ENCODE measurements at places on chromosomes 3 and 15.
A peak's percentile ranks its signal among the peaks of the same experiment; 100 is the strongest.

DNA sequence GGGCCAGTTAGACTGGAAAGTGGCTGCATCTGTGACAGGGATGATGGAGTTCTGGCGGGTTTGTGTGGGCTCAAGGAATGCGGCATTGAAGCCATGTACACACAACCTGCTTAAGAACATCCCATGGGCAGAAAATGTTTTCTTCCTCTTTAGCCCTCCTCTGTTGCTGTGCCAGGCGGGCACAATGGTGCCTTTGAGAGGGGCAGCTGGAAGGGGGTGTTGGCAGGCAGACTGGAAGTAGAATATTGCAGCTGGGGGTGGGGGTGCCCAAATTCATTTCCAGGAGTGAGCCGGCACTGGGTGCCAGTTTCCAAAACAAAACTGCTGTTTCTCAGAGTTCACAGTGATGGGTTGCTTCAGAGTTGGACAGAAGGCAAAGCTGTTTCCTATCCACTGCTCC, 91.8 kb upstream of the ETV5 start:
- no peak for DNase-seq

GRCh38 chr3:47464588-47464987, 11.2 kb downstream of the SCAP start:
- no peak for DNase-seq

- DNase-seq: no peak
These were observed 7.2 kb downstream of the FEM1B start for GRCh38 chr15:68284616-68285258.

DNA sequence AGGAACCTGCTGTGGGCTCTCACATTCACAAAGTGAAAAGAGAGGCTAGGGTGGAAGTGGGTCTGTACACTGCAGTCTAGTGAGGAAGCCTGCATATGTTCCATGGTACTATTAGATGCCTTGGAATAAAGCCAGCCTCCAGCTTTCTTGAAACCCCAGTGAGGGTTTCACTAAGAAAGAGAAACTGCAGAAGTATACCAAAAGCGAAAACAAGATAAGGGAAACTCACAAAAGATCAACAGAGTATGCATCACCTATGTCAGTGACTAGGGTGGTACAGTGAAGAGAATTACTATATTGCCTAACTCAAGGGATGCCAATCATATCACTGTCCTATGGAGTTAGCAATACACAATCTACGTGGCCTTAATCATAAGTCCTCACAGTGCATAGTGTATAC, 212.5 kb upstream of the GADL1 start:
- DNase-seq: no peak

GRCh38 chr15:25670025-25670554, 193.0 kb downstream of the ATP10A start:
- no peak for DNase-seq

GRCh38 chr3:136186344-136186743, 9.8 kb downstream of the MSL2 start:
- DNase-seq: no peak

- no peak for DNase-seq
These were observed 42.5 kb upstream of the MME start for GRCh38 chr3:155037508-155038202.

DNA sequence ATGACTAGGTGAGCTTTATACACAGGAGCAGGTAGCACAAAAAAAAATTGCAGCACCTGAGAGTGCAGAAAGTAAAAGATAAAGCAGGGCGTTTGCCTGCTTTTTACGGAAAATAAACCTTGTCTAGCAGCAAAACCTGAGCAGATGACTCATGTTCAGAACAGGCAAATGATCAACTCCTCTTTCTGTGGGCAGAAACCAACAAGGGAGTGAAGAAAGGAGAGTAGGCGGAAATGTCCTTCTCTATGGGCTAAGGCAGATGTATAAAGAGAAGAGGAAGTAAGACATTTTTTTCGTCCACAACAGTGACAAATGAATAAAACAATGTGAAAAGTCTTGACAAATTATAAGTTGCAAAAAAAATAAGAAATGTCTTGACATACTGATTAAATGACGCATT, 24.5 kb upstream of the GMNC start:
- no peak for DNase-seq

DNA sequence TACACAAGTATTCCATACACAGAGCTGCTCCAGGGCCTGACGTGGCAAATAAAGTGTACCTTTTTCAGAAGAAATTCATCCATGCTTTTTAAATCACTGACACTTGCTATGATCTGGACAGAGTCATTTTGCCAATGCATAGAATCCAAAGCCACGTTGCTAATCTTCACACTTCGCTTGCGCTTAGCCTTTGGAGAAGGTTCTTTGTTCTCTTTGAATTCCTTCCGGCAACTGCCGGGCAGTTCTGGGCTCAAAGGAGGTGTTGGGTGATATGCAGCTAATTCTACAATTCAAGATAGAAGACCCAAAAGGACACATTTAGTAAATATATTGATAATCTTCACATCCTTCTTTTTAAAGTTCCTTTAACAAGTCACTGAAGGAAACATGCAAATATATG, 69.9 kb downstream of the NR2E3 start:
- DNase-seq: no peak

GRCh38 chr15:49877117-49877872, 241.7 kb downstream of the ATP8B4 start:
- no peak for DNase-seq

- no peak for DNase-seq
These were observed 37.6 kb downstream of the WNT7A start for GRCh38 chr3:13842226-13842625.

- DNase-seq: no peak
These were observed 7.4 kb upstream of the ANPEP start for GRCh38 chr15:89822026-89822425.

DNA sequence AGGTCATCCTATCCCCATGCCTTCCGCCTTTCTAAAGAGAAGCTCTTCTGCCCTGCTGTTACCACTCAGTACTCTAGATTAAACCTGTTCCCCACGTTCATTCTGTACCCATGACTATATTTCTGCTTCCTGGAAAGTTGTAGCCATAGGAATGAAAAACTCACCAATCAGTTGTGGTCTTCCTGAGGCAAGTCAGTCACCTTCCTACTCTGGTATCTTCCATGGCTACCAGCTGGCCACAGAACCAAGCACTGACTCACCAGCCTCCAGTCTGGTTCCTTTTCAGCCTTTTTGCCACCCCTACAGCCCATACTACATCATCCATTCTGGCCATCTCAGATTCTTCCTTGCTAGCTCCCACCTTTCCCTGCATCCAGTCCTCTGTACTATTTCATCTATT, 46.4 kb downstream of the TMEM44 start:
- no peak for DNase-seq

- DNase-seq: no peak
These were observed 710 bp downstream of the ABHD10 start for GRCh38 chr3:111979434-111980038.

GRCh38 chr3:170640737-170641171, 54.9 kb upstream of the SLC7A14 start:
- DNase-seq: no peak

DNA sequence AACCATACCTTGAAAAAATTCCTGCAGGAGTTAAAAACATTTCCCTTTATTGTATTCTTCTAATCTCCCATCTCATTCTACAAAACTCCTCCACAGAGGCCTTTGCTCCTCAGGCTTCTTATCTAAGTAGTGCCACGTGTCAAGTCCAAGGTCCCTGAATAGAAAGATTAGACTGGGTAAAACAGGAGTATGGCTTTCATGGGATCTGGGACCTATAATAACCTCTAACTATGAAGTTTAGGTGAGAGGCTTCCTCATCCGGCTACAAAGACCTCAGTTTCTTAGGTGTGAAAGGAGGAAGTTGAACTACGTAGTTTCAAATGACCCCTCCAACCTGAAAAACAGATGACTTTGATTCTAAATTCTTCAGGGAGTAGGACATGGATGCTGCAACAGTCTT, 20.0 kb downstream of the GPR15 start:
- no peak for DNase-seq

- DNase-seq: no peak
These were observed 292.3 kb upstream of the STT3B start for GRCh38 chr3:31240466-31240865.

DNA sequence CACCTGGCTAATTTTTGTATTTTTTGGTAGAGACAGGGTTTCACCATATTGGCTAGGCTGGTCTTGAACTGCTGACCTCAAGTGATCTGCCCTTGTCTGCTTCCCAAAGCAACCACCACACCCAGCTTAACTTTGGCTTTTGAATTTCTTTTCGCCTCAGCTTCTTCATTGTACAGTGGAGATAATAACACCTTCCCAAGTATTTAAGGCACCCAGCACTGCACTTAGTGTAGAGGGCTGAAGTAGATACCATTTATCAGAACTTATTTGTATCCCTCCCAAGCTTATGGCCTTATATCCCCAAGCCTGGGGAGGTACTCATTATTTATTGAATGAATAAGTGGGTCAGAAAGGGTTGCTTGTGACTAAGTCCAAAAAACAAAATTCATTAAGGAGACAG, 2.3 kb downstream of the SQOR start:
- DNase-seq: no peak

DNA sequence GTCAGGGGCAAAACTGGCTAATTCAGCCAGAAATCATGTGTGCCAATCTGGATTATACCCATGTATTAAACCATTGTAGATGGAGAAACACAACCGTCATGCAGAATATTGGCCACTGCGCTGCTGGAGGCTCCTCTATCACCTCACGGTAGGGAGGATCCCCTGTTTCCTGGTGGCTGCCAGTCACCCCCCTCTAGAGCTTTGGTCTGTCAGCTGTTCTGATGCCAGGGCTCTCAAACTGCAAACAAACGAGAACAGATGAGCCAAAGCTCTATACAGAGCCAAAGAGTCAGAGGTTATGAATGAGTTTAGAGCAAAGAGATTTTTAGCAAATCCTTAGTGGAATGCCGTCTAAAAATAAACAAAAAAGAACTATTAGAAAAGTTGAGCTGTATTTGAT, 62.5 kb downstream of the IL20RB start:
- no peak for DNase-seq

DNA sequence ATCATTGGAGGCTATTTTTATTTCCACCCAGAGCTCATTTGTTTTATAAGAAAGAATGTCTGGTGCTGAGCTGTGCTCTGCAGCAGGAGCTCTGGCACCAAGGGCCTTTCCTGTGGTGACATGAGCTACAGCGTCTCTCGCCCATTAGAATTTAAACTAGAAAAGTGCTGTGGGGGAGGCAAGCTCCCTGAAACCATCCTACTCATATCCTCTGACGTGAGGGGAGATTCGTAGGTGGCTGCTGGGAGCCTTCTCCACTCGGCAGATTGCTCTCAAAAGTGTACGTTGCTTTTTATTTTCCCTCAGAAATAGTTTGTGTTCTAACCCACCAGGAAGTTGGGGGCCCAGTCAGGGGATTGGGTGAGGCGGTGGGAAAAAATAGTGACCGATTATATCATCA, 76.3 kb upstream of the ARHGEF3 start:
- DNase-seq: no peak

DNA sequence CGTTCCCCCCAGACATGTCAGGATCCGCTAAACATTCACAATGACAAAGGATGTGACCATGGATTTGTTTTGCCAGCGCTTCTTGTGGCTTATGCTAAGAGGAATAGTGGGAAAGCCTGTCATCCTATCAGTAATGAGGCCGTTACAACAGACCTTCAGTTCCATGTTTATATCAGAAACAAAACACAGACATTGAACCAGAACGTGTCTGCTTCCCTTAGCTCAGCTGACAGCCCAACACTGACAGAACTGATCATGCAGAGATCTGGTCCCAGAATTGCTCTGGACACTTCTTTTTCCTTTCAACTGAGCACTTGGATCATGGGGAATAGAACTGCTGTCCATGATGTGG, 58.3 kb upstream of the MYZAP start:
- DNase-seq: no peak

DNA sequence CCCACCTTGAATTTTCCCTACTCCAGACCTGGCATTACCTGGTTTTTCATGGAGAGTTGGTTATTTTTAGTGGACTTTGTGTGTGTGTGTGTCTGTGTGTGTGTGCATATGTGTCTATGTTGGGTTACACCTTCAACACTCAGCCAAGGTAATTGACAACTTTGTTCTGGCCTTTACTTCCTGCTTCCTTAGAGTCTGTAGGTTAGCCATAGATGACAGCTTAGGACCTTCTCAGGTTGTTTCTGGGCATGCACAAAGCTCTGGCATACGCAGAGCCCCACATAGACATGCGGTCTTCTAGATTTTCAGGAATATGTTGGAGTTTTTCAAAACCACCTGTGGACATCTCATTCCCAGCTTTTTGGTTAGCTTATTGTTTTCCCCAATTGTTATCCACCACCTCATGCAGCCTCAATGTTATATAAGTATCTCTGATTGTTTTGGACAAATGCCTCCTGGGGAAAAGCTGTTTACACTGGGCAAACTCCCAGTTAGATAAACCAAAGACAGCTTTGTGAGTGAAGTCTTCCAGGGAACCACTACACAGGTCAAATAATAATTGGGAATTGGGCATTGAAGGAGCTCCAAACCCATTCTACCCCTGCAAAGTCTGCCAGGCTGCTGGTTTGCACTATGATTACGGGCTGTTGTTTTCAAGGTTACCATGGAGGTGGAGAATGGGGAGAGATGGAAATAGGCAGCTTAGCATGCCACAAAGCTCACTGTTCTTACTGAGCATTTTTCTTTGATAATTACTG, 201.2 kb downstream of the ADAMTSL3 start:
- no peak for DNase-seq

DNA sequence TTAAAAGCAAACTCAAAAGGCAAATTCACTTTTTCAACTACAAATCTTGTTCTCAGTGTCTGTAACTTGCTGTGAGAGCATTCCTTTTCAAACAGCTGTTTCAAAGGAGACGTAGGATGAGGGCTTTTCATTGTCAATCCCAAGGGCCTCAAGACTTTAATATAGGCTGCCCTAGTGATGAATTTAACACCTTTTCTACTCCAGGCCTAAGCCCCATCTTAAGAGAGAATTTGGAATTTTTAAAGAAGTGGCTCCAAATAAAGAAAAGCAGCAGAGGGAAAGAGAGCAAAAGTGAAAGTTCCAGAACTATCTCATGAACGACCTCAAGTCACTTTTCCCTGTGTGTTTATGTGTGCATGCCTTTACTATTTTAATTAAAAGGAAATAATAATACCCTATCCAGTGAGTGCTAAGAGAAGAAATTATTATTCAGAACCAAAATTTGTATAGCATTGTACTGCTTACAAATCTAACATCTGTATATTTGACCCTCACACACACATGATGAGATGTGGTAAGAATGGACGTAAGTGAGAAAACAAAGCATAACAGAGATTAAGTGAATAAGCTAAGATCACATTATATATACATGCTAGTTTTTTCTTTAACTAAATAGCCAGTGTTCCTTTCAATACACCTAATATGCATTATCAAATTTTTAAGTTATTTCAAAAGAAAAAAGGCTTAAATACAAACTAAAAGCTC, 196.4 kb downstream of the VGLL3 start:
- no peak for DNase-seq

DNA sequence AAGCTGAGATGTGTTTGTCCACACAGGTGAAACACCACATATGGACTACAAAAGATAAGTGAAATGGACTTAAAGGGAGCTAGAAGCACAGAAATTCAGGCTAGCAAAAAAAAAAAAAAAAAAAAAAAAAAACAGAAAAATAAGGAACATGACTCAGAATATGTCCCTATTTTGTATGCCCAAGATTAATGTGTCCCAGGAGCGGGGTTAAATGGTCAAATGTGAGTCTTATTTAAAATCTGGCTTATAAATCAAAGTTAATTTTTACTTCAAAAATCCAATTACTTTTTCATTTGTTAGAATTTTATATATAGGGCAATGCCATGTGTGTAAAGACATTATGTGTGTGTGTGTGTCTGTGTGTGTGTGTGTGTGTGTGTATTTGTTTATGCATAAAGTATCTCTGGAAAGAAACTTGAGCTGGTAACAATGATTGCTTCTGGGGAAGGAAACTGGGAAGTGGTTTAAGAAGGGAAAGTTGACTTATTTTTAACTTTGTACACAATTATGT, 986.5 kb downstream of the ROBO2 start:
- no peak for DNase-seq

- peak; percentile 39 for DNase-seq
These were observed 5.0 kb downstream of the VGLL4 start for GRCh38 chr3:11638495-11639358.
